Mesothelial cell of epicardium (in vitro differentiated cells): ENCODE measurements at places on chromosomes 3 and 15.
A peak's percentile ranks its signal among the peaks of the same experiment; 100 is the strongest.

- peaks cover 11% of the 10 kb centered on the region for H3K4me1 ChIP-seq
- no peak overlapping the region for H3K4me3 ChIP-seq
- DNase-seq, result no peak
- H3K27me3 ChIP-seq, result peaks cover 13% of the 10 kb centered on the region
- no peak overlapping the region for H3K27ac ChIP-seq
- H3K36me3 ChIP-seq, result no peaks in the 10 kb centered on the region
Observed at GRCh38 chr3:65338571-65338970, 650.8 kb upstream of the ADAMTS9 start.

GRCh38 chr15:38266247-38266986, 13.8 kb downstream of the SPRED1 start:
- peak overlapping the region; percentile 23 for H3K27ac ChIP-seq
- no peaks in the 10 kb centered on the region for H3K4me1 ChIP-seq
- H3K36me3 ChIP-seq, result peaks cover 6% of the 10 kb centered on the region
- no peak overlapping the region for H3K4me3 ChIP-seq
- H3K27me3 ChIP-seq, result no peaks in the 10 kb centered on the region
- DNase-seq, result no peak

- peaks cover 13% of the 10 kb centered on the region for H3K36me3 ChIP-seq
- no peak for DNase-seq
- peaks cover 64% of the 10 kb centered on the region for H3K4me1 ChIP-seq
- H3K4me3 ChIP-seq, result no peak overlapping the region
- peak overlapping the region; percentile 93 for H3K27ac ChIP-seq
Observed at GRCh38 chr3:172142051-172142863, 102.9 kb downstream of the FNDC3B start.

GRCh38 chr3:123832692-123833397, 51.3 kb downstream of the MYLK start:
- H3K4me1 ChIP-seq, result no peaks in the 10 kb centered on the region
- peaks cover 11% of the 10 kb centered on the region for H3K36me3 ChIP-seq
- no peak for DNase-seq

- no peak overlapping the region for H3K4me3 ChIP-seq
- H3K4me1 ChIP-seq, result peaks cover 8% of the 10 kb centered on the region
- peaks cover 46% of the 10 kb centered on the region for H3K36me3 ChIP-seq
- no peaks in the 10 kb centered on the region for H3K27me3 ChIP-seq
- H3K27ac ChIP-seq, result no peak overlapping the region
- DNase-seq, result no peak
Observed at GRCh38 chr3:126621171-126621570, 33.8 kb downstream of the TXNRD3 start.

DNA sequence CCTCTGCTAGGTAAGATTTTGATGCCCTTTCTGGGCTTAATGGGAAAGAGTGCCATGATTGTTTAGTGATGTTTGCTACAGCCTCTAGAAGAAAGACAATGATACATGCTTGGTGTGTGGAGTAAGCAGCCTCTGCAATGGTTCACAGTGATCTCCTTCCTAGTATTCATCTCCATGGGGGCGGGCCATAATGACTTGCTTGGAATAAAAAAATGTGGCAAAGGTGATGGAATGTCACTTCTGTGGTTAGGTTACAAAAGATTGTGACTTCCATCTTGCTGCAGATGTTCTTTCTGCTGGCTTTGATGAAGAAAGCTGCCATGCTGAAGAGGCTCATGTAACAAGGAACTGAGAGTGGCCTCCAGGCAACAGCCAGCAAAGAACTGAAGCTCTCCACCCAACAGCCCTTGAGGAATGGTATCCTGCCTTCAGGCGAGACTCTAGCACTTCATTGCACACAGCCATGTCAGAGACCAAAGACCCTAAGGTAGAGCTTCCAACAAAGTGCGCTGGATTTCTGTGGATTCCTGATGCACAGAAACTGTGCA, 139.1 kb upstream of the LRIG1 start:
- no peak overlapping the region for H3K27ac ChIP-seq
- H3K4me1 ChIP-seq, result no peaks in the 10 kb centered on the region
- peaks cover 5% of the 10 kb centered on the region for H3K27me3 ChIP-seq
- H3K4me3 ChIP-seq, result no peak overlapping the region
- H3K36me3 ChIP-seq, result no peaks in the 10 kb centered on the region

GRCh38 chr15:71302861-71303410, 187.7 kb downstream of the THSD4 start:
- H3K36me3 ChIP-seq, result no peaks in the 10 kb centered on the region
- no peaks in the 10 kb centered on the region for H3K27me3 ChIP-seq
- DNase-seq, result no peak
- H3K27ac ChIP-seq, result peak overlapping the region; percentile 60
- H3K4me3 ChIP-seq, result no peak overlapping the region

DNA sequence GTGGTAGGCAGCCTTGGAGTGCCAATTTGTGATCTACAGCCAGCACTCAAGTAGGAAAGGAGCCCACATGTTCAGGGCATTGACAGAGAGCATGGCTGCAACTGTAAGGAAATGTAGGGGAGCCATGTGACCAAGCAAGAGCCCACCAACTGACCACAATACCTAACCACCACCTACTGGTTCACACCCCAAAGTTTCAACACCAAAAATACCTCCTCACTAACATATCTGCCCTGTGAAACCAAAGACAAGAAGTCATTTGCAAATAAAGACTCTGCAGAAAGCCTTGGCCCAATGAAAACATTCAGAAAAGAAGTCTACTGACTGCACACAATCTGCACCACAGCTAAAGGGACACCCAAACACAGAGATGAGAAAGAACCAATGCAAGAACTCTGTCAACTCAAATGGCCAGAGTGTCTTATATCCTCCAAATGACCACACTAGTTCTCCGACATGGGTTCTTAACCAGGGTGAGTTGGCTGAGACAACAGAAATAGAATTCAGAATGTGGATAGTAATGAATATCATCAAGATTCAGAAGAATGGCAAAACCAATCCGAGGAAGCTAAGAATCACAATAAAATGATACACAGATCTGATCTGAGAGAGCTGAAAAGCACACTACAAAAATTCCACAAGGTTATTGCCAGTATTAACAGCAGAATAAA, 40.6 kb downstream of the SLC9C1 start:
- DNase-seq, result no peak
- no peak overlapping the region for H3K27ac ChIP-seq
- peaks cover 13% of the 10 kb centered on the region for H3K27me3 ChIP-seq

DNA sequence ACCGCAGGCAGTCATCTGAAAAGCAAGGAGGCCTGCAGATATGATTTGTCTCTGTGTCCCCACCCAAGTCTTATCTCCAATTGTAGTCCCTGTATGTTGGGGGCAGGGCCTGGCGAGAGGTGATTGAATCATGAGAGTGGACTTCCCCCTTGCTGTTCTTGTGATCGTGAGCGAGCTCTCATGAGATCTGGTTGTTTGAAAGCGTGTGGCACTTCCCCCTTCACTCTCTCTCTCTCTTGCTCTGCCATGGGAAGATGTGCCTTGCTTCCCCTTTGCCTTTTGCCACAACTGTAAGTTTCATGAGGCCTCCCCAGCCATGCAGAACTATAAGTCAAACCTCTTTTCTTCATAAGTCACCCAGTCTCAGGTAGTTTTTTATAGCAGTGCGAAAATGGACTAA, 83.3 kb downstream of the TMCO5A start:
- no peak overlapping the region for H3K4me3 ChIP-seq
- H3K27ac ChIP-seq, result no peak overlapping the region
- no peak for DNase-seq
- H3K36me3 ChIP-seq, result no peaks in the 10 kb centered on the region
- H3K27me3 ChIP-seq, result no peaks in the 10 kb centered on the region

DNA sequence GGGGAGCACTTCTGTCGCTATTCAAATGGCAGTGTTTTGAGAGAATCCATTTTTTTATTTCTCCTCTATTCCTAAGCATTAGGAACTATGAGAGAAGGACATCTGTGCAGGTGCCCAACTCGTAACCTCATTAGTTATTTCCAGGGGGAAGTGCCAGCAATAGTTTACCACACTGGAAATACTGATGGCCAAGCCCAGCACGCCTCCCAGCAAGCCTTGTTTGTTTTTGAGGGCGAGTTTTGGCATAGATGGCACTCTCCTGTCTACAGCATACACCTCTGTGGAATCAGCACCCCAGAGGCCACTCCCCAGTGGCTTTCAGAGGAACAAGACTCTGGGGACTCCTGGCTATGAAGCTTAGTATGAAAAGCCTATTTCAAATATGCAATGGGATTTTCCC, 36.6 kb downstream of the FAN1 start:
- no peak overlapping the region for H3K4me3 ChIP-seq
- H3K27ac ChIP-seq, result no peak overlapping the region
- H3K36me3 ChIP-seq, result peaks cover 46% of the 10 kb centered on the region
- no peak for DNase-seq
- H3K27me3 ChIP-seq, result no peaks in the 10 kb centered on the region

GRCh38 chr15:38992930-38993329, 428.3 kb upstream of the RASGRP1 start:
- peaks cover 38% of the 10 kb centered on the region for H3K4me1 ChIP-seq

GRCh38 chr3:48130321-48130904, 57.8 kb downstream of the CDC25A start:
- peak overlapping the region; percentile 91 for H3K27ac ChIP-seq
- no peaks in the 10 kb centered on the region for H3K36me3 ChIP-seq
- DNase-seq, result peak; percentile 55
- H3K4me3 ChIP-seq, result peak overlapping the region; percentile 18

DNA sequence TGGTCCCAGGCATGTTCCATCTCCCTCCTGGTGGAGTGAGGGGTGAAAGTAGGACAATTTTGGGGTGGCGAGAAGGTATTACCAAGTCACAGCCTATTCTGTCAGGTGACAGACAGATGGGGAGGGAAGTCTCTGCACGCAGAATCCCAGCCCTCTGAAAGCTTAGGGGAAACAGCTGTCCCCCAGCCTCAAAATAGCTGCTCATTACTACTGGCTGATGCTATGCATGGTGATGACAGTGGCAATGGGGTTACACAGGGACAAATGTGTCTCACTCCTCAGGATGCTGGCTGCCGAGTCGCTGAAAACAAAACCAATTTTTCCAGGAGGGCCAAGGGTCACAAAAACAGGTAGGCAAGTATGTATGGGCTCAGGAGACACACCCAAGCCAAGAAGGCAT, 68.8 kb upstream of the OXTR start:
- no peak overlapping the region for H3K4me3 ChIP-seq
- DNase-seq, result no peak

GRCh38 chr3:115186351-115187148, 39.5 kb upstream of the ZBTB20 start:
- no peak overlapping the region for H3K27ac ChIP-seq
- no peak overlapping the region for H3K4me3 ChIP-seq
- no peak for DNase-seq

- peaks cover 16% of the 10 kb centered on the region for H3K36me3 ChIP-seq
- no peak overlapping the region for H3K4me3 ChIP-seq
- H3K4me1 ChIP-seq, result peaks cover 30% of the 10 kb centered on the region
- H3K27me3 ChIP-seq, result no peaks in the 10 kb centered on the region
- peak overlapping the region; percentile 84 for H3K27ac ChIP-seq
Observed at GRCh38 chr3:47874913-47875312, 72.0 kb downstream of the DHX30 start.

DNA sequence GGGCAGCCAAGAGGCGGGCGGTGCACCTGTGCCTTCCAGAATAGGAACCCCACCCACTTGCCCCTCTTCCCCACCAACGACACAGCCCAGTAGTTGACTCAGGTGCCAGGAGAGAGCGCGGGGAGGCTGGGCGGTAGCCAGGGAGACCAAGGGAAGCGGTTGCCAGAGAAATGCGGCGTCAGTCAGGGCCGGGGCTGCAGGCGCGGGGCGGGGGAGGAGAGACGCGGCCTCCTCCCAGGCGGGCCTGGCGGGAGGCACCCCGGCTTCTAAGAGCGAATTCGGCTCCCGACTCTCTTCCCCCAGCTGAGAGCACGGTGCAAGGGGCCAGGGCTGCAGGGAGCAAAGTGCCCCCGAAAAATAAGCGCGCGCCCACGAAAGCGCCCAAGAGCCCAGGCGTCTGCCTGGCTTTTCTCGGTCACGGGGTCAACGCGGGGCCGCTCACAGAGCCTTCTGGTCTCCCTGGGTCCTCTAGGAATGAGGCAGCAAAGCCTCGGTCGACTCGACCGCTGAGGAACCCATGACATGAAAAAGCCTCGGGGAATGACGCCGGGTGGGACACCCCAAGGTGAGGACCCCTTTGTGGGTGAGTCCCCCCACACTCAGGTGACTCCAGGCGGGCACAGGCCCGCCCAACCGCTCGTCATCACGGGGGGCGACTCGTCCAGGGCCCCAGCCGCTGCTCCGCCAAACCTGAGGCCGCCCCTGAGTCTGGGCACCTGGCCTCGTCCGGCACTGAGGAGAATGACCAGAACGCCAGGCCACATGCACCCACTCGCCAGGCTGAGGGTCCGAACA, 716 bp downstream of the CPEB1 start:
- H3K27me3 ChIP-seq, result peaks cover 92% of the 10 kb centered on the region
- peak overlapping the region; percentile 62 for H3K4me3 ChIP-seq
- H3K36me3 ChIP-seq, result no peaks in the 10 kb centered on the region
- DNase-seq, result no peak

DNA sequence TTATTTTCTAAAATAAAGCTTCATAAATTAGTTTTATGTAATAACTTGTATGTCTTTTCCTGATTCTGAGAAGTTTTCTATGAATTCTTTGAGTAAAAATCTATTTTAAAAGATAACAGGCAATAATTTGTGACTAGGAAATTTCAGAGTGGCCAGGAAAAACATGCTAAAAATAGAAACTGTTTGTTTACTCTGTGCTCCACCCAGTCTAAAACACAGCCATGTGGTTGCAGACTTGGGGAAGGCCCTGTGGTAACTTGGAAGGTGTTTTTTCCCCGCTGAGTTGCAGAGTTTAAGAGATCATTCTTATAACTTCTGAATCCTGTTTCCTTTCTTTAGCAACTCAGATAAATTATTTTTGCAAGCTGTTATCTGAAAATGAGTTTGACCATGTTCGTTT, 21.9 kb downstream of the PLCL2 start:
- H3K27ac ChIP-seq, result no peak overlapping the region
- H3K36me3 ChIP-seq, result no peaks in the 10 kb centered on the region
- H3K4me1 ChIP-seq, result no peaks in the 10 kb centered on the region
- peaks cover 14% of the 10 kb centered on the region for H3K27me3 ChIP-seq
- no peak for DNase-seq

- H3K27ac ChIP-seq, result peak overlapping the region; percentile 29
- H3K36me3 ChIP-seq, result no peaks in the 10 kb centered on the region
- H3K27me3 ChIP-seq, result no peaks in the 10 kb centered on the region
- DNase-seq, result no peak
- H3K4me1 ChIP-seq, result peaks cover 18% of the 10 kb centered on the region
- H3K4me3 ChIP-seq, result no peak overlapping the region
Observed at GRCh38 chr3:72487946-72488737, 360.1 kb downstream of the SHQ1 start.

DNA sequence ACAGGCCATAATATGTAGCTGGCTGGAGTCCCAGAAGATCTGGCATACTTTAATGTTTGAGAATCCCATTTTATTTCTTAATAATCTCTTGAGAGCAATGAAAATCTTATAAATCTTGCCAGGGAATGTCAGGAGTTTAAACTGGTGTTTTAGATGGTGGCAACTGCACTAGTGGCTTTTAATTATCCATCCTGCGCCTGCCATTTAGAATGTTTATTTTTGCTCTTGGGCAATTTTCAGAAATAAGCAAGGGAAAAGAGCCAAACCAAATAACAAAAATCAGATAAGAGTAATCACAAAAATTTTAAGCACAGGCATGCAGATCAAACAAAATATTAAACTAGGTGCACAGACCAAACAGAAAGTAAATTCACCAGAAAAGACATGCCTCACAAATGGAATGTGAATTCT, 41.9 kb upstream of the UBP1 start:
- no peak for DNase-seq
- peak overlapping the region; percentile 81 for H3K27ac ChIP-seq
- H3K27me3 ChIP-seq, result no peaks in the 10 kb centered on the region
- H3K4me3 ChIP-seq, result no peak overlapping the region
- peaks cover 13% of the 10 kb centered on the region for H3K4me1 ChIP-seq
- peaks cover 9% of the 10 kb centered on the region for H3K36me3 ChIP-seq

GRCh38 chr15:31157644-31158069, 56.1 kb upstream of the TRPM1 start:
- no peak overlapping the region for H3K27ac ChIP-seq
- no peak for DNase-seq
- peaks cover 2% of the 10 kb centered on the region for H3K36me3 ChIP-seq
- no peak overlapping the region for H3K4me3 ChIP-seq
- H3K27me3 ChIP-seq, result no peaks in the 10 kb centered on the region
